ENCODE measurements at places on chromosomes 11 and 22. TPM values are rescaled to one million over a fixed set of nuclear protein-coding genes. Genes with fewer than 3 reads are reported as not detected.

DNA sequence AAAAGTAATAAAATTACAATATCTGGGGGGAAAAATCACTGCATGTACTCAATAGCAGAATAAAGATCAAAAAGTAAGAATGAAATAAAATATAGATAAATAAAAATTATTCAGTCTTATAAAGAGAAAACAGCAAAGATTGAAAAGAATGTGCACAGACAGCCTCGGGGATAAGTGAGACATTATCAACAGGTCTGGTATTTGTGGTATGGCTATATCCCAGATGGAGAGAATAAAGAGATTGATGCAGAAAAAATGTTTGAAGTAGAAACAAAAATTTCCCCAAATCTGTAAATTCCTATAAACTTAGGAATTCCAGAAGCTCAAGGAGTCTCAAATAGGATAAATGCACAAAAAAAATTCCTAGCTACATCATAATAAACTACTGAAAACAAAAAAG is 74.5 kb upstream of the LUZP2 start:
- DNase-seq, result no peak

DNA sequence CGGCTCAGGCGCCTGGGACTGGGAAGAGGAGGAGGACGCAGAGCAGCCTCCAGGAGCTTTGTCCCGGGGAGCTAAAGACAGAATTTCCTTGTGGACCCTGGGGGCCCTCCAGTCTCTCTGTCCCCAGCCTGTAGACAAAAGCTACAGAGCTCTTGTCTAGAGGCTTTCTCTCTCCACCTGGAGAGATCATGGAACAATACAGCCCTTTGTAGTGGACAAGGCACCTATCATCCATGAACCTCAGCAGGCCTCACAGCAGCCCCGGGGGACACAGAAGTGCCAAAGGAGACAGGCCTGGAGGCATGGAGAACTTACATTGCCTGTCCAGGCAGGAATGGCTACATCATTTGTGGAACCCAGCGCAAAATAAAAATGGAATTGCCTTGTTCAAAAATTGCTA is 55.7 kb upstream of the TTLL12 start:
- no peak for DNase-seq

DNA sequence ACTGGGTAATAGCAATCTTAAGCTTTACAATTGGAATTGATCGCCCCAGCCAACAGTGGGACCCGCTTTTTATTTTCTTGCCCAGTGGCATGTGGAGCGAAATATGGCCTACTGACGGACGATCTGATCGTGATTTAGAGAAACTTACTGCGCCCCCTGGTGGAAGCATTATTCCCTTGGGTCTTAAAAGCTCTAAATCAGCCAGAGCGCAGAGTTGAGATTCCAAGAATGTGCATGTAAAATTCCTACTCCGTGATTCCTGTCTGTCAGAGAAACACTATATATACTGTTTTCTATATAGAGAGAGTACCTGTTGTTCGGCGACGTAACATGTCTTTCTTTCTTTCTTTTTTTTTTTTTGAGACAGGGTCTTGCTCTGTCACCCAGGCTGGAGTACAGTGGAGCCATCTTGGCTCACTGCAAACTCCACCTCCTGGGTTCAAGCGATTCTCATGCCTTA is 3.7 kb upstream of the DPF2 start:
- no peak for DNase-seq

DNA sequence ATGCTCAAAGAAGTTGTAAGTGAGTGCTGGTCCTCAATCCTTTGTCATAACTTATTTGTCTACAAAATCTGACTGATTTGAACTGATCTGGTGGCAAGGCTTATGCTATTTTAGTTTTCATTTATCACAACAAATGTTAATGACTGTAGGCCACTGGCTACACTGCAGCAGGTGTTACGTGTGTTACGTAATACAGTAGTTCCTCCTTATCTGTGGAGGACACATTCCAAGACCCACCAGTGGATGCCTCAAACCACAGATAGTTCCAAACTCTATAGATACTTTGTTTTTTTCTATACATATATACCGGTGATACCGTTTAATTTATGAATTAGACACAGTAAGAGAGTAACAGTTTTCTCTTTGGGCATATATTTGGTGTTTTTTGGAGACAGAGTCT is 7.0 kb downstream of the MADD start:
- no peak for DNase-seq

DNA sequence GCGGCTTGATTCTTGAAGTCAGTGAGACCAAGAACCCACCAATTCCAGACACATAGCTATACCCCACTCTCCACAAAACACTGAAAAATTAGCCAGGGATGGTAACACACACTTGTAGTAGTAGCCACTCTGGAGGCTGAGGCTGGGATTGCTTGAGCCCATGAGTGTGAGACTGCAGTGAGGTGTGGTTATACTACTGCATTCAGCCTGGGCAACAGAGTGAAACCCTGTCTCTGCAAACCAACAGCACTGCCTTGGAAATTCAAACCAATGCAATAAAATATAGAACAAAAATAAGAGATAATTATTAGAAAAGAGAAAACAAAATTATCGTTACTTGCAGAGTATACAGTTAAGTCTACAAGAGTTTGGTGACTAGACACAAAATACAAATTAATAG is 20.2 kb upstream of the PRDM10 start:
- no peak for DNase-seq

DNA sequence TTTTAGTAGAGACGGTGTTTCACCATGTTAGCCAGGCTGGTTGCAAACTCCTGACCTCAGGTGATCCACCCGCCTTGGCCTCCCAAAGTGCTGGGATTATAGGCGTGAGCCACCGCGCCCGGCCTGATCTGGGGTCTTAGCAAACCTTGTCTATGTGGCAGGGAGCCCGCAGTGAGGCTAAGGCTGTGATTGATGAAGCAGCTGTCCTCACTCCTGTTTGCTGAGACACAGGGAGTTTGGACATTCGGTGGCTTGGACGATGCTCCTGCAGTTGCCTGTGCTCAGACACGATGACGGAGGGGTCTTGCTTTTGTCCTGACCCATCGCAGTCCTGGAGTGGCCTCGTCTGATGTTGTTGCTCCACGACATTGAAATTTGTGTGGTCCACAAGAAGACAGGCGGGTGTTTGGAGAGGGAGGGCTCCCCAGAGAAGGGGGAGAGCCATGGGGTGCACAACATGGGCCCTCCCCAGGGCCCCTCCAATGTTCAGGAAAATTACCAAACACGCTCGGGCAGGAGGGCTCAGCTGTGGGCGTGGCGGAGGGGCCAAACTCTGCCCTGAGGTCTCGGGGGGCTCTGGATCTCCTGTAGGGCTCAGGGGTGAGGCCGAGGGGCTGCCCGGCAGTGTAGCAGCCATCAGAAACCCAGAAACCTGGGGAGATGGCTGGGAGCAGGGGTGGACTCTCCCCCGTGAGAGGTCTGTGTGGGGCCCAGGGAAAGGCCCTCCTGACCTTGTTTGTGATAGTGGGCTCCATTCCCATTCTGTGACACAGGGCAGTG is 41.8 kb upstream of the PRR5 start:
- DNase-seq, result no peak

Gene OR51I2
- total RNA-seq, result not detected

Gene TCN2
- total RNA-seq, result 72.0 TPM

Gene ASCL2
- total RNA-seq, result 2.1 TPM

All from upper lobe of left lung (tissue), 6 donors.